ENCODE measurements at places on chromosomes 5 and 9. TPM values are rescaled to one million over a fixed set of nuclear protein-coding genes. Genes with fewer than 3 reads are reported as not detected.
A peak's percentile ranks its signal among the peaks of the same experiment; 100 is the strongest.

MPDZ gene
- polyA plus RNA-seq, result 52.4 TPM

OTULINL gene
- polyA plus RNA-seq, result 12.4 TPM

COL15A1 gene
- polyA plus RNA-seq, result 36.2 TPM

DNA sequence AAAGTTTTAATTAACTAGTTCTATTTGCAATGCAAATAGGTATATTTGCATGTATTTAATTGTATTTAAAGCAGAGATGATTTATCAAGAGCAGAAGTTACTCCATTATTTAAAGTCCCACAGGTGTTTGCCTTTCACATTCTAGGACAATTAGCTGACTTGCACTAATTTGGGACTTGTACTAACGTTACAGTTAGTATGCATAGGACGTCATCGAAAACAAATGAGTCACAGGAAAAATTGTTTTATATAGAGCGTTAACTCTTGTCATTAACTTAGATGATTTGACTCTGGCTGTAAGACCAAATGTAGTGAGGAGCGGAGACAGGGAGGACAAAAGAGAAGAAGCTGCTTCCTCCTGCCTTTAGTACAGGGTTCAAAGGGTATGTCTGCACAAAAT is 126.1 kb upstream of the IFNE start:
- DNase-seq, result no peak

DNA sequence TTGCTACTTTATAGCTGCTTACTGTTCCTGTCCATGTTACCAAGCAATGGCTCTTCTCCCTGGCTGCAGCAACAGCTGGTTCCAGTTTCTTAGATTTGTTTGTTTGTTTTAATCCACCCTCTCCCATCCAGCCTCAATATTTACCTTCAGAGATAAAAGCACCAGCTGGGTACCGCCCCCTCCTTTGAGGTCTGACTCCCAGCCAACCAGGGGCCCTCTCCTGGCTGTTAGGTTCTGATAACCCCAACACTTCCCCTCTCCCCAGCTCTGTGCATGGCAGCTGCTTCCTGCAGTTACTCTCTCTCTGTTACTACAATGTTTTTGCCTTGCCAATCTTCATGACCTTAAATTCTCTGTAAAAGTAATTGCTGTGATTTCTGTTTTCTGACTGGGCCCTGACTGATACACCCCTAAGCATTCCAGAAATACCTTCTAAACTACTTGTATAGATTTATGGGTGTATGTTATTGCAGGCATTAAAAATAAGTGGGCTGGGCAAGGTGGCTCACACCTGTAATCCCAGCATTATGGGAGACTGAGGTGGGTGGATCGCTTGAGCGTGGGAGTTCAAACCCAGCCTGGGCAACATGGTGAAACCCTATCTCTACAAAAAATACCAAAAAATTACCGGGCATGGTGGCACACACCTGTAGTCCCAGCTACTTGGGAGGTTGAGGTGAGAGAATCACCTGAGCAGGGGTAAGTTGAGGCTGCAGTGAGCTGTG is 2.6 kb upstream of the GCNT1 start:
- DNase-seq, result no peak

DNA sequence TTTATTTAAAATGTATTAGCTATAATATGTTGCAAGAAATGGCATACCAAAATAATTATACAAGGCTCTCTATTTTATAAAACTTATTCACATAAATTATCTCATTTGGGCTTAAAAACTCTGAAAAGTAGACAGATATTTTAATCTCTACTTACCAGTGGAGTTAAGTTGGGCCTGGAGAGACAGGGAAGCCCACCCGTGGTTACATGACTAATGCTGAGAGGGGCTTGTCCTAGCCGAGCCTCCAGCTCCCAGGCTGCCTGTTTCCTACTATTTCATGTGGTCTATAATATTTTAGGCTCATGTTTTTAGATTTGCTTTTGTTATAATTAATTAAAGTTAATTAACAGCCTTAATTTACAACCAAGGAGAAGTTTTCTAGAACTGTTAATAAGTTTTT is 20.9 kb upstream of the ASPN start:
- no peak for DNase-seq

DNA sequence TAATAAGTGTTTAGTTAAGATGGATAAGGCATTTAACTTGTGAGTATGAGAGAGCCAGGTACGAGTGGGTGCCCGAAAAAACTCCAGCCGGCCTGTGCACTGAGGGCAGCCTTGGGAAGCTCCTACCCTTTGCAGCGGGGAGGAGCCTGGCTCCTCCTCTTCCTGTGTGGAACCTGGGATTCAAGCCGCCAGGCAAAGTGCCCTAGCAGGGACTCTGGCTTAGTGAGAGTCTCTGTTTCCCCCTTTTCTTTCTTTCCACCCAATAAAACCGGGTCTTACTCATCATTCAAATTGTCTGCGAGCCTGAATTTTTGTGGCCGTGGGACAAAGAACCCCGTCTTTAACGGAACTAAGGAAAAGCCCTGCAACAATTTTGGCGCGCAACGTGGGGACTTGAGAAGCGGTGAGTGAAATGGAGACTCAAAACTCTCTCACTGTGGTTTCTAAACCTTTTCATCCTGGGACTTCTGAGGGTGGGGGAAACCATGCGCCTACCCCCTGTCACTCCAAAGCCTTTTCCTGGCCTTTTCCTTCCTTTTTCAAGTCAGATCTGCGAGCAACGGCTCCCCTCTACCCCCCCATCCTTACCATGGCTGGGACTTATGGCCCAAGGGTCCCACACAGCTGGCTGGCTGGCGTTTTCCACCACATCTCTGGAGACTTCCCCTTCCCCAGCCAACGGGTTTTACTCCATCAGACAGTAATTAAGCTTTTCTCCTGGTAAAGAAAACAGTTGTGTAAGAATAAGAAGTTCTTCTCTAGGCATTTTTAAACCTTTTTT is 535.7 kb upstream of the ACO1 start:
- no peak for DNase-seq

DNA sequence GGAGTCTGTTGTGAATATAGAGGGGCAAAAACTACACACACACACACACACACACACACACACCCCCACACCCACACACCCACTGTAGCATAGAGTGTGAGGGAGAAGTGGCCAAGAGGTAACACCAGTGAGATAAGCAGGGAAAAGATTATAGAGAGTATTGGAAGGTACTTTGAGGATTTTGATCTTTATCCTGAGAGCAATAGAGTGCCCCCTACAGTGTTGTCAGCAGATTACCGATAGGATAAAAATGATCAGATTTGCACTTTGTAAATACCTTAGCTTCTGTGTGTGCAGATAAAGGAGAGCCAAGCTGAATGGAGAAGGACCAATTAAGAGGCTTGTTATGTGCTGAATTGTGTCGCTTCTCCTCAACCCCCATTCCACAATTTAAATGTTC is 32.3 kb downstream of the ERCC6L2 start:
- DNase-seq, result no peak

- DNase-seq, result no peak
These were observed 51.8 kb downstream of the SLC1A3 start for GRCh38 chr5:36658038-36658756.

DNA sequence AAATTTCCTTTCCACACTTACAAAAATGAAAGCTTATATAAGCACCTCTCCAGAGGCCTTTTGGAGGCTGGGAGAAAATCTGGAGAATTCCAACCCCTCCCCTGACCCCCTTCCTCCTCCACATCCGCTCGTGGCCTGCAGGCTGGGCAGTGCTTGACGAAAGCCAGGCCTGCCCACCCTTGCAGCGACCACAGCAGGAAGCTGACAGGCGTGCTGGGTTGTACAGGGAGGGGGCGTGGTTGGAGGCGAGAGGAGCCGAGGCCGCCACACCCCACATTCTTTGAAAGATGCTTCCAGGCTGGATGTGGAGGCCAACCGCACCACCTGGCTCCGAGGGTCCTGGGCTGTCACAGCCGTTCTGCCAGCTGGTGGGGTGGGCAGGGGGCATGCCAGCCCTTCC is 47.8 kb upstream of the IER5L start:
- no peak for DNase-seq

GRCh38 chr5:135234666-135235401 is 164.2 kb downstream of the MACROH2A1 start:
- DNase-seq, result no peak

DNA sequence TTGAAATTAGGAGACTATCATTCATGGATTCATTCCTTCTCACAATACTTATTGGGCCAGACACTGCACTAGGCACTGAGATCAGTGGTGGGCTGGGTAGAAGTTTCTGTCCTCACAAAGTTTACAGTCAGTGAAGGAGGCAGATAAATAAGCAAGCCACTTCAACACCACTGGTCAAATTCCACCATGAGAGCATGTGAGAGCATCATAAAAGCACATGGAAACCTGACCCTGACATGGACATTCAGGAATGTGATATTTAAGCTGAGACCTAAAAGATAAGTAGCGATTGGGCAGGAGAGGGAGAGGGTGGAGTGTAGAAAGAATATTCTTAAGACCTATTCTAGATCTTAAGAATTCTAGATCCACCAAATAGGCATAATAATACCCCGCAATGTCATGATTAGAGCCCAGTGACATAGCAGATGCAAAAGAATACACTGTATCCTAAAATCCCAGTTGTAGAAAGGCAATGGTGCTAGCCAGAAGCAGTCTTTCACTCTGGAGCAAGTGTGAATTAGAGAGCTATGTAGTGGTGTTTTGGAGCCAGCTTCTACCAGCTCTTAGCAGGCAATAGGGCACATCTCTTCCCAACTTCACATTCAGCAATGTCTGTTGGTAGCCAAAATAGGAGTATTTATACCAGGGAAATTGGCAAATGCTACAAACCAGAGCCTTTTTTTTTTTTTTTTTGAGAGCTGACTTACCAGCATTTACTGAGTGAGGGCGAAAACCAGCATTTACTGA is 46.4 kb downstream of the SH3RF2 start:
- no peak for DNase-seq

DNA sequence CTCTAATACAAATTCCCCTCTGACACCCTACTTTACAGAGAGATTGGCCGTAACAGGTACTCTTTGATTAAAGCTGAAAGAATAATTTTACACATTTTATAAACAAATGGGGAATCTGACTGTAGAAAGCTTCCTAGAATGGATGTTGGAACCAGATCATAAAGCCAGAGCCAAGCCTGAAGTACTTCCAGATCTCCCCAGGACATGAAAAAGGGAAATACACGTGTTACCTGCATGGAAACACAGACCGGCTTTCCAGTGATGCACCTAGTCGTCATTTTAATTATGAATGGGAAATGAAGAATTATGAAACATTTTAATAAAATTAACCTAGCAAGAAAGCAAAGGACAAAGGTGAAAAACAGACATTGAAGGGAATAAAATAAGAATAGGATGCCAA is 66.5 kb downstream of the ERCC6L2 start:
- no peak for DNase-seq

DNA sequence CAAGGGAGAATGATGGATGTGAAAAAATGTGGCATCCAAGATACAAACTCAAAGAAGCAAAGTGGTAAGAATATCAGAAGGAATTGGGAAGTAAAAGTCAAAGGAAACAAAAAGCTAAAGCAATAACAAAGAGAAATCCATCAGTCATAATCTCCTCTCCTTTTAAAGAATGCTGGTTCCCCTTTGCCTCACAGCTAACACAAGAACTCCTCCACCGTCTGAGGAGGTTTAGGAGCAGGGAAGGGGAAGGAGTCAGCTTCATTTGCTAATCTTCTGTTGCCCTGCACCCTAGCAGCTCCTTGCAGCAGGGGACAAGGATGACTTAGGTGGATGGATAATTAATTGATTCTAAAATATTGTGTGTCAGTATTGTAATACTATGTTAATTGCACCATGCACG is 16.4 kb downstream of the CD274 start:
- DNase-seq, result no peak

- DNase-seq, result peak; percentile 18
These were observed at the start of gene ADAMTS19 for GRCh38 chr5:129459777-129460671. TSS of gene ADAMTS19 (plus strand) at chr5:129460298. CDS start at chr5:129460392, 94 bp downstream.

- no peak for DNase-seq
These were observed 239.1 kb upstream of the NUDT12 start for GRCh38 chr5:103801681-103802080.

- DNase-seq, result no peak
These were observed 50.5 kb downstream of the RALGPS1 start for GRCh38 chr9:126965077-126965476.

GRCh38 chr9:96680812-96681499 is 25.8 kb upstream of the PRXL2C start:
- DNase-seq, result no peak

DNA sequence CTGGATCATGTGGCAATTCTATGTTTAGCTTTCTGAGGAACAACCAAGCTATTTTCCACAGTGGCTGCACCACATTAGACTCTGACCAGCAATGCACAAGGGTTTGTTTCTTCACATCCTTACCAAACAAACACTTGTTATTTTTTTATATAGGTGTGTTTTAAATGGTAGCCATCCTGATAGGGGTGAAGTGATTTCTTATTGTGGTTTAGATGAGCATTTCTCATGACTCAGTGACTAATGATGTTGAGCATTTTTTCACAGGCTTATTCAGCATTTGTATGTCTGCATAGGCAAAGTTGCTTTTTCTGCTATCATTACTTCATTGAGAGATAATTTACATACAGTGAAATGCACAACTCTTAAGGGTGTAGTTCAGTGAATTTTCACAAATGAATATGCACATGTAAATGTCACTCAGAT is 36.0 kb downstream of the ANKRD33B start:
- no peak for DNase-seq

DNA sequence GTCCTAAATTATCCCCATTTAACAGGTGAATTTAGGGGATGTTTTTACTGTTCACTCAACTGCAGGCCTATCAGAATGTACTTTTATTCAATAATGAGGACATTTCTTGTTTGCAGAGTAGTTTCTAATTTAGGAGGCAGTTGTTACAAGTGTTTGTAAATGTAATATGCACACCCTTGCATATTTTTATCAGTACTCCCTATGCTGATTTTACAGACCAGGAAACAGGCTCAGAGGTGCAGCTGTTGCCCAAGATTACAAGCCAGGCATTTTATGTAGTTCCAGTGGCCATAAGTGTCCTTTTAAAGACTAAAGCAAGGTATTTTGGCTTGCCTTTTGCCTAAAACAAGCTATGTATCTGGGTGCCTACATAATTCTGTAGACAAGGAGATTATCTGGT is 47.6 kb upstream of the BRINP1 start:
- no peak for DNase-seq

DNA sequence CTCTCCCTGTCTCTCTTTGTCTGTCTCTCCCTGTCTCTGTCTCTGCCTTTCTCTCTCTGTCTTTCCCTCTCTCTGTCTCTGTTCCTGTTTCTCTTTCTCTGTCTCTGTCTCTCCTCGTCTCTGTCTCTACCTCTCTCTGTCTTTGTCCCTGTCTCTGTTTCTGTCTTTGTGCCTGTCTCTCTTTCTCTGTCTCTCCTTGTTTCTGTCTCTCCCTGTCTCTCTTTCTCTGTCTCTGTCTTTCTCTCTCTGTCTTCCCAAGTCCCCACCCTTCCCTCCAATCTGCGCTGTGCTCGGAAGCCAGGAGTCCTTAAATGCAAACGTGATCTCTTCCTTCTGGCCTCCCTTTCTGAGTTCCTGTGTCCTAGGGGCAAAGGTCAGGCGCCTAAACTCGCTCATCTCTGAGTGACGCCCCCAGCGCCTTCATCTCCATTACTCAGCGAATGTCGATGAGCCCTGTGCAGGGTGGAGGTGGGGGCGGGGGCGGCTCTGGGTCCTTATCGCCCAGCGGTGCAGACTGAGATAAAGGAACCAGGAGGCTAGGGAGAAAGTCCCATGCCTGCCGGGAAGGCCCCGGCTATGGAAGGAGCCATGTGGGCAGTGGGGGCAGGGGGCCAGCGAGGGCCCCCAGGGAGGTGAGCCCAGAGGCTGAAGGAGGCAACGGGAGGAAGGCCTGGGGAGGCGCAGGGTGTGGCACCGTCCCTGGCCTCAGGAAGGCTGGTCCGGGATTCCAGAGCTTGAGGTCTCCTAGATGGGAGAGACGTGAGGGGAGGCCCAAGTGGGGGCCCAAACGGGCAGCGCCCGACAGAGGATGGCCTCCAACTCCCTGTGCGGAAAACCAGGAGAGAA is 1.5 kb upstream of the SLC6A19 start:
- no peak for DNase-seq
